ENCODE measurements at places on chromosomes 12 and 14.

DNA sequence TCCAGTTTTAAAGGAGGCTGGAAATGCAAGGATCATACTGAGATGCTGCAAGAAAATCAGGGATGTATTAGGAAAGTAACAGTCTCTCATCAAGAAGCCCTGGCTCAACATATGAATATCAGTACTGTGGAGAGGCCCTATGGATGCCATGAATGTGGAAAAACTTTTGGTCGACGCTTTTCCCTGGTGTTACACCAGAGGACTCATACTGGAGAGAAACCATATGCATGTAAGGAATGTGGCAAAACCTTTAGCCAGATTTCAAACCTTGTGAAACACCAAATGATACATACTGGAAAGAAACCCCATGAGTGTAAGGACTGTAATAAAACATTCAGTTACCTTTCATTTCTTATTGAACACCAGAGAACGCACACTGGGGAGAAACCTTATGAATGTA lies 24.5 kb downstream of the ZNF891 start:
- no peak for DNase-seq

GRCh38 chr14:96405677-96406076 lies 13.7 kb downstream of the AK7 start:
- no peak for DNase-seq

- DNase-seq, result no peak
These were observed 173.6 kb downstream of the CALM1 start for GRCh38 chr14:90570461-90570860.

GRCh38 chr14:105123981-105124765 lies 44.4 kb downstream of the JAG2 start:
- DNase-seq, result no peak
